Right lung (tissue), 10 donors: ENCODE measurements at places on chromosomes 4 and X. TPM values are rescaled to one million over a fixed set of nuclear protein-coding genes. Genes with fewer than 3 reads are reported as not detected.

GRCh38 chrX:9708923-9709553, 56.6 kb downstream of the GPR143 start:
- DNase-seq = peak; percentile 70

- no peak for DNase-seq
Observed at GRCh38 chrX:97898798-97899197, 1015.1 kb downstream of the RPA4 start.

GRCh38 chrX:110320381-110320987, 2.6 kb upstream of the AMMECR1 start:
- DNase-seq = no peak

GRCh38 chrX:38004046-38004445, 2.3 kb upstream of the SYTL5 start:
- DNase-seq = no peak

DNA sequence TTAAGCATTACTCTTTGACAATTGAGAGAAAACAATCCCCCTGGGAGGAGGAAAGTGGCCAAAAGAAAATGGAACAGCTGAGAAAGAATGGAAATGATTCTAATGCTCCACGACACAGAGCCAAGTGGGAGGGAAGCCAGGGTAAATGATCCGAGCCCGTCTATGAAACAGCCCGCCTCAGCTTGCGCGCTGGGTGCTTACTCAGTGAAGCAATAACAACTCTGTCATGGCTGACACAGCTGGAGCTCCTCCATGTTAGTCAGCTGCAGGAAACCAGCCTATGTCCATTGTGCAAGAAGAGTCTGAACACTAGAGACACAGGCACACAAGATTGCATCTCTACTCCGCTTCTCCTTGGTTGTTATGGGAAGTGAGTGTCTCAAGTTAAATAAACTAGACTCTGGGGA, 19.3 kb downstream of the NOA1 start:
- DNase-seq = peak; percentile 89

DNA sequence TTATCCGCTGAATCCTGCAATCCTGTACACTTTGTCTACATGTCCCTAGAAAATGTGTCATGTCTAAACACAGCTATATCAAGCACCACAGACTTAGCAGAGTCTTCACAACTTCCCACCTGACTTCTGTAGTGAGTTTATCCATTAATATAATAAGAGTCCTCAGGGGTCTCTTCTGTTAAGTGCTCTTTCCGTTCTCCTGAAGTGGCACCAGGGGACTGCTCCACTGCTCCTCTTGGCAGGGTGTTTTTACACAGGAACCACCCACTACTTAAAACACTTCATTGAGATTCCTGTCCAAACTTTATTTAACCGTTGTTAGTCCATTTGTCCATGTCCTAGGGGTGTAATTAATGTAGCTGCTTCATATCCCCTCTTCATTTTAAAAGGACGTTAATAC, 1000.4 kb downstream of the STPG2 start:
- no peak for DNase-seq

DNA sequence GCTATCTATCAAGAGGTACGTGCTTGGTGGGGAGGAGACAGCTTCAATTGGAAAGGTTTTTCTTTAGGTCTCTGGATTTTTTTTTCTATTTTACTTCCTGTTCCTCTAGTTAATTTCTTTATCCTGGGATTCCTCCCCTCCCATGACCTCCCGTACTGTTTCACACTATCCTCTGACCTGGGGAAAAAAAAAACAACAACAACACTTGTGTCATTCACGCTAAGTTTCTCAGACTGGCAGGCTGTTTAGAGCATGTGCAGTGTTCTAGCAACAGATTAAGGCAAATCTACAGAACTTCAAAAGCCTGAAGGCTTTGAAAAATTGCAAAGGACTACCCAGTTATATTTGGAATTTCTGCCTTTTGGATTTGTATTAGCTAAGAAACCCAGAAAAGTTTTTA, 358.4 kb downstream of the ARHGAP24 start:
- no peak for DNase-seq

Gene RBM46
- 0.12 TPM for polyA plus RNA-seq

Gene SPANXN3
- polyA plus RNA-seq = not detected

Gene DCAF12L1
- 0.51 TPM for polyA plus RNA-seq

Gene PNCK
- polyA plus RNA-seq = 0.61 TPM
